Stimulated activated memory B cell treated with anti-CD40 and anti-IgM and Interleukin-4, amounts not matched to agents 10 μg/mL and 1 μg/mL and 100 μg/mL, for 72 hours (primary cell): ENCODE measurements at places on chromosomes 12 and 14.
A peak's percentile ranks its signal among the peaks of the same experiment; 100 is the strongest.

- ATAC-seq: peak; percentile 34
These were observed 61.9 kb downstream of the SMUG1 start for GRCh38 chr12:54126696-54127537.

GRCh38 chr12:54378796-54379397 is 5.6 kb downstream of the ZNF385A start:
- peak; percentile 68 for ATAC-seq

DNA sequence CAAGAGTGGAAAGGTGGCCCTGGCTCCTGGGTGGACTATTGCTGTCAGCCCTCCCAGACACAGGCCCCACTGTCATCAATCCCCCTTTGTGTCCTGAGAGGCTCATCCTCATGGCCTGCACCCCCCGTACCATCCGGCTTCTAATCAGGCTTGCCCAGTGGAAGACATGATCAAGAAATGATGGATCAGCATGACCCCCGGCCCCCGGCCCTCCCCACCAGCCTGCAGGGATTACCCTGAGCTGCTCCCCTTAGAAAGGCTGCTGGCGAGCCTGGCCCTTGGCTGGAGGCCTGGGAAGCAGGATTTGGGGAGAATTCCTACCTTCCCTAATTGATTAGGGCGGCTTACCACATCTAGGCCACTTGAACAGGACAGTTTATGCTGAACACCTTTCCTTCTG is 171.2 kb downstream of the PIWIL1 start:
- no peak for ATAC-seq

DNA sequence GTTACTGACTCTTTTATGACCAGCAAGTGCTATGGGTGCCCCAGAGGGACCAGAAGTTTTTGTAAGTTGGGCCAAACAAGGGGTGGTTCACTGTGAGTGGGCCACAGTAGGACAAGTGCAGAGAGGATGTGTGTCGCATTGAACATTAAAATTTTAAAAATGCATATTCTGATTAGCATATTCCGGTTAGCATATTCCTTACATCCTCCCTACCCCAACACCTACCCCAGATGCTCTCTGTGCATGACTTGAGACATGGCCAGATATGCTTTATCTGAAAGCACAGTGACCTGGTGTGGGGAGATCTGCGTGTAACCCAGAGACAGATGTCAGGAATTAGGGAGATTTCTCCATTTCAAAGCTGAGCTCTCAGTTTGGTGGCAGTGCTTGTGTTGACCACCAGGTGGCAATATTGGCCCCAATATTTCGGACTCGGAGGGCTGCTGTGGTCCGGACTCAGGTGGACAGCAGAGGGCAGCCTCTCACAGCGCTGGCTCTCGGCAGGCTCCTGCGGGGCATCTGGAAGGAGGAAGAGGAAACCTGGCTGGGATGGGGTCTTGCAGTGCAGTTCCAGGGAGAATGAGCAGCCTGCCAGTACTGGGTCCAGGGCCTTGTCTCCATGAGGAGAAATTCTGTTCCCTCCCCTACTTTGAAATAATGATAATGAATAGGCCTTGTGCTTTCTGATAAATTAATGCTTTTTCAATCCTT is 1.6 kb upstream of the CEBPE start:
- peak; percentile 88 for ATAC-seq

DNA sequence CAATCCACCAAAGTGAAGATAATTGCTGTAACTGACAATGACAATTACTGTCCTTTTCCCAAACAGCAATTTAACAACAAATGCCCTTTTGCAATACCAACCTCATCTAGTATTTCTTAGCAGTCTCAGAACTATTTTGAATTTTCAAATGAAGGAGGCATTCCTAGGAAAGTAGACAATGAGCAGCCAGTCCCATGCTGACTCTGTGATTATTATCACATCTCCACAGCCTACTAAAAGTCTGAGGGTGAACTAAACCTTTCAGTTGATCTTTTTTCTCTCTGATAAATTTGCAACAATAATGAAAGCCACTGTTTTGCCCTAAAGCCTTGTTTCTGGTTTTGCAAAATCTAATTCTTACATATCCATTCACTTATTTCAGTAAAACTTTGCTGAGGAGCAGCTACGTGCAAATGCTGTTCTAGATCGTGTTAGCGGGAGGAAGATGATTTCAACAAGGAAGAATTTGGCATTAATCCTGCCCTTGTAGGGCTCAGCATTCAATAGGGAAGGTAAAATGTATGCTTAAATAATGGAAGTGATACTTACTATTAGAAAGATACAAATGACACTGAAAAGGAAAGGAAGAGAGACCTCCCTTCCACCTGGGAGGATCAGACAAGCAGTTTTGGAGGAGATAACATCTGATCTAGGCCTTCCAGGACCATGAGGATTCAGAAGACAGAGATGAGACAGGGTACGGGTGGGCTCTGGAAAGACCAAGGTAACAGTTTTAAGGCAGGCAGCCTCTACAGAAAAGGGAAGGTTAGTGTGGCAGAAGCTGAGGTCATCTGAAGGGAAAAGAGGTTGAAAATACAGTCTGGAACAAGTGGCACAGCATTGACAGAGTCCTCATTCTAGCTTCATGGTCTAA is 47.4 kb downstream of the SLC38A1 start:
- ATAC-seq: no peak

- no peak for ATAC-seq
These were observed 405.0 kb downstream of the TRHDE start for GRCh38 chr12:72677139-72677538.

GRCh38 chr12:110917961-110918360 is 2.4 kb downstream of the MYL2 start:
- no peak for ATAC-seq

GRCh38 chr12:52074971-52075724 is 4.4 kb upstream of the SMIM41 start:
- ATAC-seq: no peak

DNA sequence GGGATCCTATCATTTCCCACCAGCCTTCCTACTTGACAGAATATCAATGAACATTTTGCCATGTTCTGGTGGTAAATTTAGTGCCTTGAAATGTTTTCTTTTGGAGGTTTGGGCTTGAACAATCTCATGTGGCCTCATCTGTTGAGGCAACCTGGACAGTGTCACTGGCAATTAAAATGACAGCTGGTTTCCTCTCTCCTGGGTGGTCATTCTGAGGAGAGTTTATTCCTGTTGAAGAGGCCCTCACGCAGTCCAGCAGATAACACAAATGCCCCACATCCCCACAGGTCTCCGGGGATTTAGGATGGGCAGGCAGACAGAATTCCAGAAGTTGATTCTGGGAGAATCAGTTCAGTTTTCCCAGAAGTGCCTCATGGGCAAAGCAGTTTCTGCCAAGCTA is 41.9 kb downstream of the MMAB start:
- no peak for ATAC-seq

- ATAC-seq: no peak
These were observed 7.7 kb upstream of the INF2 start for GRCh38 chr14:104681689-104682074.
